ENCODE measurements at places on chromosomes 12 and 14.

DNA sequence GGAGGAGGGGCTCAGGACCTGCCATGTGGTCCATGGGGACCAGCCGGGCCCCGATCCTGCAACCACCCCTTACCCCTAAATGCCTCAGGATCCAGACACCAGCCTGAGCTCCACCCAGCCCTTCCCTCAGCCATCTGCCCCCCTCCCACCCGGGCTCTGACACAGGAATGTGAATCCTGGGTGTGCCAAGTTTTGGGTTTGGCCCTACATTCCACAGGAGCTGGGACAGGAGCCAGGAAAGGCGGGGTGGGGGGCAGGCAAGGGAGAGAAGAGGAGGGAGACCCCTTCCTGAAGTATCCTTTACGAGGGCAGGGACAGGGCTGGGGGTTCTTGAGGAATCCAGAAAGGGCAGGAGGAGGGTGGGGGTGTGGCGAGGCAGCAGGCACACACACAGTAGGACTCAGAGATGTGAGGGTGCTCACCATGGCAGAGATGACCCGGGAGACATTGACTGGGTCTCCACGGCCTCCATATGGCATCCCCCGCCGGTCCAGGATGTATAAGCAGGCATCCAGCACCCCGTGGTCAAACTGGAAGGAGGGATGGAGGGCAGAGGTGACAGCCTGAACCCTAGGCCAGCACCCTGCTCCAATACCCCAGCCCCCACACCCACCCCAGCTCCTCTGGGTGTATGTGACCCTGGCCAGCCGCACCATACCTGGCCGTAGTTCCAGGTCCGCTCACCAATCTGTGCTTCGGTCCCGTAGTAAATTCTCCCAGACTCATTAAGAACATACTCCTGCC is 3.5 kb downstream of the TGM1 start:
- DNase-seq: no peak

GRCh38 chr14:105337966-105338741 is 23.6 kb downstream of the PACS2 start:
- DNase-seq: no peak

GRCh38 chr12:95874452-95874851 is 15.7 kb downstream of the SNRPF start:
- DNase-seq: no peak

GRCh38 chr12:25337916-25338315 is 87.2 kb upstream of the KRAS start:
- peak; percentile 87 for DNase-seq

DNA sequence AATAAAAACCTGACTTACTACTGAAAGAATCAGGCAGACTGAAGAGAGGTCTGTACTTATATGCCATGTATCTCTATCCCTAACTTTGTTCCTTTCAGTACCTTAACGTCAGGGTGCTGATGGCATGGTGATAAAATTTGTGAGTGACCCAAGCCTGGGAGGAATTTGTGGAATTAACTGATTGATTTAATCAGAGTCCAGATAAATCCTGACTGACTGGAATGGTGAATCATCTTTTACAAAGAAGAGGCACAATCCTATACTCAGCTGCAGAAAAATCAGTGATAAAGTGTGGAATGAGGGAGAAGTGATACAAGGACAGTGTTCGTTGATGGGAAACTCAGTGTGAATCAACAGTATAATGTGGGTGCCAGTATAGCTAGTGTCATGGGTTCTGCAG is 3.7 kb downstream of the TDG start:
- no peak for DNase-seq

- DNase-seq: peak; percentile 37
Measured at GRCh38 chr14:53151523-53152183, 1.5 kb downstream of the DDHD1 start.

DNA sequence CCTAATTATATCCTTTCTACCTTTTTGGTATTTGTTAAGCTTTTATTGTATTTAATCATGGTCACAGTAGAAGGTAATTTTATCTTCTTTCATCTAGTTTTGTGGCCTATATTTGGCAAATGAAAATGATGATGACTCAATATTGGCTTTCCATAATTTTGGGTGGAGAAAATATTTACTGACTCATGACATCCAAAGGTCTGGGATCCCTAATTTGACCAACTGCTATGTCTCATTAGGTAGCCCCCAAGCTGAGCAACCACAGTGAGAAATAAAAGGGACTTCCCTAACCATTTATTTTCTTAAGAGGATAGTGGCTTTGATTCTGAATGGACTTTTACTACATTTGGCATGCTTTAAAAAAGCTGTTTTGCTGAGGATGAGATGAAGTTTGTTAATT is 289.5 kb downstream of the RMST start:
- DNase-seq: no peak

GRCh38 chr12:47189728-47190127 is 110.0 kb upstream of the AMIGO2 start:
- DNase-seq: no peak

- DNase-seq: no peak
Measured at GRCh38 chr12:39368096-39368495, 74.8 kb downstream of the KIF21A start.

DNA sequence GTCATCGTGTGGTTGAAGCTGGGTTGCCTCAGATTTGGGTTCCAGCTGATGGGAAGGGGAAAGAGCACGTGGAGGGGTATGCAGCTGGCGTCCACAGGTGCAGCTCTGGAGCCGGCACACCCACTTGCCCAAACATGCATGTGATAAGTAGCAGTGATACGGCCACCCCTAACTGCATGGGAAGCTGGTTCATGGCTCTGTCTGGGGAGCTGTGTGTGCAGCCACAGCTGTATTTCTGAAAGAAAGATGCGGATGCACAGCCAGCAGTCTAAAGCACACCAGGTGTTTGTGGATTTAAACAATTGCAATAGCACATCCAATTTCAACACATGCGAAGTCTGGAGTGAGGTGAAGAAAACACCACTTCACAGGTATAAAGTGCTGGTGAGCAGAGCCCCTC is 181.4 kb downstream of the EFCAB11 start:
- no peak for DNase-seq

- no peak for DNase-seq
Measured at GRCh38 chr12:44874981-44875416, 1.1 kb downstream of the NELL2 start.

DNA sequence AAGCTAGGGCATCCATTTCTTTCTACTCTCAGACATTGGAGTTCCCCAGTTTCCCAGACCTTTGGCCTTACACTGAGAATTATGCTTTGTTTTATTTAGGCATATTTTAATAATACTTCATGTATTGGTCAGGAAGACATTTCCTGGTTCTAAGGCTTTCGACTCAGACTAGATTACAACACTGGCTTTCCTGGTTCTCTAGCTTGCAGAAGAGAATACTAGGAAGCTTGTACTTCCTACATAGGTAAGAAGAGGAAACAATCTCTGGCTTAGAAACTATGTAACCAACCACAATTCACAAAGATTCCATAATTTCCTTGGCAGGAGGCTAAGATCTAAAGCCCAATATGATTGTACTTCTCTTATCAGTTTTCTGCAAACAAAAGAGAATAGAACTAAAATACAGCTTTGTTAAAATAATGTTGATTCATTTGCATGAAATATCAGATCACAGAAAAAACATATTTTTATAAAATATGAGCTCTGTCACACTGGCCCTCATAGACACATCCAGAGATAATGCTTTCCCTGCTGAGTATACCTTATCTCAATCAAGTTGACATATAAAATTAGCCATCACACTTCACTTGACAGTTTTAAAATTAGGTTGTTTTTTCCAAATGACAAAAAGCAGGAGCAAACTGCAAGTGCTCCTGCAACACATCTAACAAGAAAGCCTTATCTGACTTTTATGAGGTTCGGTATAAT is 30.5 kb downstream of the CLEC2D start:
- no peak for DNase-seq

DNA sequence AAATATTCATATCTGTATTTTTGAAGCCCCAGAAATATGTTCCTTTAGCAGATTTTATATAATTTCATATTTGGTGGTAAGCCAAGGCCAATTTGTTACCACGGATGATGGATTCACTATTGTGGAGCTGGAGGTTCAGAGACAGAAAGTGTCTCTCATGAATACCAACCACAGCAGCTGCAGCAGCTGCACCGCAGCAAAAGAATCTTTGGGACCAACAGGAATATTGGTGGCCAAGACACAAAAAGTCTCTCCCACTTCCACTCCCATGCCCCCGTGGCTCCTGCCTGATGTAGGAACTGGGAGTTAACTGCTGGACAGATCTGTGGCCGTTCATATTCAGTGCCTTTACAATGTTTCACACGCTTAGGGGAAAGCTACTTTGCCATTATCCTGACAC is 155.3 kb downstream of the ADAMTS20 start:
- no peak for DNase-seq

GRCh38 chr14:98252820-98253219 is 1019.2 kb downstream of the BCL11B start:
- no peak for DNase-seq

DNA sequence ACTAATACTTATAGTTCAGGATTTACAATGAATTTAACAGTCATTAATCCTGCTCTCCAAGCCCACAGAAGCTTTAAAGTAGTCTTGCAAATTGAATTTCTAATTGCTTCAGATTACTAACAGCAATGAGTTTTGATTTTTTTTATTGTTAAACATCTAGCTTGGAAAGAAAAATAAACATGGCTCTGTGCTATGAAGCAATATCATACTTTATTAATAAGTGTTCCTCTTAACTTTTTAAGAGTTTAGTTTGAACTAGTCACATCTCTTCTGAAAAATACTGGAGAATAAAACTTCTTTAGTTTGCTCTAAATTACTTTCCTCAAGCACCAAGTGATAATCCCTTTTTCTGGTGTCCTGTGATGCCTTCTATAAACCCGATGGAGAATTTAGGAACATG is 250.2 kb downstream of the TRHDE start:
- no peak for DNase-seq

DNA sequence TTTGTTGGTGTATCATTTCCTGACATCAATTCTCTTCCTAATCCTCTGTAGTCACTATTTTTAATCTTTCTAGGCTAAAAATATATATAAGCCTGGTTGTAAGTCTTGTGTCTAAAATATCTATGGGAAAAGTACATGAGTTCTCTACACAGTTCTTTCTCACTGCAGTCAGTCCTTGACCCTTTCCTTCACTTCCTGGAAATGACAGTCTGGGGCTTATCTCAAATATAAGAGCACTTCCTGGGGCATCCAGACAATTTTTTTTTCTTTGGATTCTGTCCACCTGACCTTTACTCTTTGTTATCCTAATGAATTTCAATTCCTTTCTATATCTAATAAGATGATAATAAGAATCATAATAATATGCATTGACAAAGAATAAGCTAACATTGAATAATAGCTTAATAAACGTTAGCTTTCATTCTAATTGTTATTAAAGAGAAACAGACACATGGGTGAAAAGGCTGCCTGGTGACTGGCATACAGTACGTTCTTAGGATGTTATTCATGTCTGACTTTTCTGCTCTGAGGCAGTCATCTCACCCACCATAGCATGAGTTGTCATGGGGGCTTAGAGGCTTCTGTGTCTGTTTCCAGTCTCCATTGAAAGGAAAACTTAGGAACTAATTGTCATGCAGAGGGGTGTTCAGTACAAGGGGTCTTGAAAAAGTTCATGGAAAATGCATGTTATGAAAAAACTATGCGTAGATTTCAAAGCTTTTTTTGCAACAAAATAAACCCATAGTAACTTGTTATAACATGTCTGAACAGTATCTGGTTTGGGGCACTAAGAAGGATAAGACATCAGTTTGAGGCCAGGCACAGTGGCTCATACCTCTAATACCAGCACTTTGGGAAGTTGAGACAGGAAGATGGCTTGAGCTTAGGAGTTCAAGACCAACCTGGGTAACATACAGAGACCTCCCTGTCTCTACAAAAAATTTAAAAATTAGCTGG is 66.2 kb upstream of the DNM1L start:
- DNase-seq: no peak

GRCh38 chr14:57245941-57246340 is 22.8 kb downstream of the EXOC5 start:
- DNase-seq: peak; percentile 45

- no peak for DNase-seq
Measured at GRCh38 chr14:68894123-68894522, 85.0 kb downstream of the ACTN1 start.

- DNase-seq: no peak
Measured at GRCh38 chr12:128513331-128513730, 246.4 kb downstream of the TMEM132C start.

DNA sequence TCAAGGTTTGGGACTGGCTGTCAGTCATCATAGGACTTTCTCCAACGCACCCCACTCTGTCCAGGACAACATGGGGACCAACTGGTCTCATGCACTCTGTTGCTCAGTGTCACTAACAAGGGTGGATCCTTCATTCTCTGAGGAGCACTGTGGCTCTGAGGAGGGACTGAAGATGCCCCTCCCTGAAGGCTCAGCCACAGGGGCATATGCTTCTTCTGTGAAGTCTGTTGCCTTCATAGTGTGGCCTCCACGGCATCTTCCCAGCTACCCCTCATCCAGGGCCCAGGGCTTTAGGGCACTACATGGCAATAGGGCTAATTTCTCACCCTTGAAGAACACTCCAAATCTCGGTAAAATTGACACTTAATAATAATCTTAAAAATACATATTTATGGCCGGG is 14.3 kb upstream of the IFI27L2 start:
- DNase-seq: no peak

- DNase-seq: no peak
Measured at GRCh38 chr14:36394593-36394992, 74.2 kb upstream of the MBIP start.

- no peak for DNase-seq
Measured at GRCh38 chr12:6276956-6277620, 33.4 kb upstream of the PLEKHG6 start.

- no peak for DNase-seq
Measured at GRCh38 chr12:132635076-132635955, 16.7 kb downstream of the P2RX2 start.

- DNase-seq: peak; percentile 35
Measured at GRCh38 chr14:55794655-55795595, 214.9 kb downstream of the KTN1 start.

- no peak for DNase-seq
Measured at GRCh38 chr14:84826294-84826693, 703.6 kb upstream of the FLRT2 start.

GRCh38 chr12:12620730-12621315 is 9.1 kb downstream of the CREBL2 start:
- no peak for DNase-seq

GRCh38 chr14:106210650-106211049 is 684.3 kb downstream of the TMEM121 start:
- no peak for DNase-seq

- no peak for DNase-seq
Measured at GRCh38 chr14:68928770-68929550, 50.1 kb downstream of the ACTN1 start.

GRCh38 chr14:49008363-49008762 is 577.8 kb downstream of the RPS29 start:
- DNase-seq: no peak

- DNase-seq: no peak
Measured at GRCh38 chr14:59677771-59678231, 101.2 kb upstream of the CCDC175 start.

GRCh38 chr14:51996148-51996746 is 6.9 kb downstream of the RTRAF start:
- DNase-seq: no peak

GRCh38 chr12:30969606-30970395 is 43.3 kb downstream of the TSPAN11 start:
- no peak for DNase-seq

Measured in COLO829 (cell line).